NCI-H1930 (cell line): ENCODE measurements at places on chromosomes 6 and 20.

DNA sequence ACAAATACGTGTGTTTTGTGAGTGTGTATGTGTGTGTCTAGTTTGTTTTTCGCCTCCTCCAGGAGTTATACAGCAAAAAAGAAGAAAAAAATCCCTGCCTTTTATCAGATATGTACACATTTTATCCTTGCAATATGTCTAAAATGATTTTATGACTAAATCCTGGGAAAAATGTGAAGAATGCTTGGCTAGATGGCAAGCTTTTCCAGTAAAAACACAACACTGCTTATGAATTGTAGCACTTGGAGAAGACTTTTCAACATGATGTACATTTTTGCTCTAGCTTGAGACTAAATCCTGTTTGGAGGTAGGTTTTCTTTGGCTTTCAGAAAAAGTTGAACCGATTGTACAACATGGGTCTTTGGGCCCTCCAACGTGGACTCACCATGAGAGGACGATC, 160.2 kb downstream of the GMPR start:
- DNase-seq = no peak

GRCh38 chr6:101482606-101483005, 89.1 kb downstream of the GRIK2 start:
- no peak for DNase-seq

DNA sequence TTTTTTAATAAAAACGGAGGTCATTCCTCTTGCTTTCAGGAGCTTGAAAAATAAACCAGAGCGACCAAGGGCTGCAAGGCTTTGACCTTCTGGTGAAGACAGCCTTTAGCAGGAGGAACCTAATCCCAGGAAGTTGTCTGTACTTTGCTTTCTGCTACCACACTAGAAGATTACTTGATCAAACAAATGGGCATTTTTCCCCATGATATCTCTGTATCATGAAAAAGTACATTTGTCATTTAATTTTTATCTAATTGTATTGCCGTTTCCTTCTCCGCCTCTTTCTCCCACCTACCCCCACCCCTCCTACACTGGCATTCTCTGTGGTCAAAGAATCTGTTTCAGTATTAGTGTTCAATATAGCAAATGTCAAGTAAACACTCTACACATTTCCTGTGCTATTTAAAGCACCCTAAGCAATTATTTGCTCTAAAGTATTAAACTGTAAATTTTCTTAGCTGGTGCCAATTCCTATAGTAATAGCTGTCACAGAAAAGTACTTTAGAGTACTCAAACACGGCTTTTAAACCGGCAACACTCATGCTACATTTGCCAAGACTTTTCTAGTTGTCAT, 29.7 kb downstream of the ATXN1 start:
- no peak for DNase-seq

GRCh38 chr6:167569041-167569805, 244.3 kb downstream of the TTLL2 start:
- no peak for DNase-seq

DNA sequence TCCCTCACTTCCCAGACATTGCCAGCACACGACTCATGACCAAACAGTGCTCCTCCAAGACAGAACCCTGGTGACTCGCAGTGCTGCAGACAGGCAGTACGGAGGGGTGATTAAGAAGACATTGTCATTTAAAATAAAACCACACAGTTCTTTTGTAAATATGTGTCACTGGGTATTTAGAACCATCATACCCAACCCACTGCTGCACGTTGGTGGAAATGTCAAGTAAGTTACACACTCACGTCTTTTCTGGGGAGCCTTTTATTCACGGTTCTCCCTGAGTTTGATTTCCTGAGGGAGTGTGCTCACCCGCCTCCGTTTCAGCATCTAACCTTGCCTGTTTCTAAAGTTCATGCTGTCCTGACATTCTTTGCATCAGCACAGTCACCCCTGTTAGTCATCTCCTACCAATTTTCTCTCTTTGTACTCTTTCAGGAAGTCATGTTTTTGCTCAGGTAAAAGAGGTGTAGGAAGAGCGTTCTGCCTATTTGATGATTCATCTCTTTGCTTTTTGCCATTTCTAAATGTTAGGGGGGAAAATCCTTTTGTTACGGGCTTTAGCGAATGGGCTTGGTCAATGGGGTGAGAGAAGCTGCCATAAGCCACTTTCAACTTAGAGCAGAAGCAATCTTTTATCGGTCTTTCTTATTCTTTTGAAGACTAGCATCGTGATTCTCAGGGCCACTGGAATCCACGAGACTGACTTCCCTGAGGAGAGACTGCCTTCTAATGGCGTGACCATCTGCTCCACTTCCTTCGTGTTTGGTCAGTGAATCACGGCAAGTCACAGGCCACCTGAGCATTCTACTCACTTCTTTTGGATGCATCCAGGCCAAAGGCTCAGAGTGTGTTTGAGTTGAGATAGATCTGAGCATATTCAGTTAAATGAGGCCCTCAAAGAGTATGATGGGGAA, 512.8 kb upstream of the JARID2 start:
- DNase-seq = no peak

GRCh38 chr20:60171313-60171712, 213.1 kb downstream of the CDH26 start:
- no peak for DNase-seq

DNA sequence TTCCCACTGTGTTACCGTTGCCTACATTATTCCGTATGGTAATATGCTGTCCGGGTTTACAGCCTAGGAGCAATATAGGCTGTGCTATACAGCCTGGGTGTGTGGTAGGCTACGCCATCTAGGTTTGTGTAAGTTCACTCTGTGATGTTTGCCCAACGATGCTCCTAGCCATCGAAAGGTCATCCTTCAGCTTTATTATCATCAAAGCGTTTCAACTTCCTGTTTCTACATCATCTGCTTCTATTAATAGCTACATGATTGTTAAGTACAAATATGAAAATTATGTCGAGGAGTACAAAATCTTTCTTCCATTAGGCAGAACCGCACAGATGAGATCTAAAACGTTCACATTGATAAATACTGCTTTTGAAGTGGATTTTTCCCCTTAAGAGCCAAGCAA, 69.9 kb downstream of the PPP1R14C start:
- no peak for DNase-seq

DNA sequence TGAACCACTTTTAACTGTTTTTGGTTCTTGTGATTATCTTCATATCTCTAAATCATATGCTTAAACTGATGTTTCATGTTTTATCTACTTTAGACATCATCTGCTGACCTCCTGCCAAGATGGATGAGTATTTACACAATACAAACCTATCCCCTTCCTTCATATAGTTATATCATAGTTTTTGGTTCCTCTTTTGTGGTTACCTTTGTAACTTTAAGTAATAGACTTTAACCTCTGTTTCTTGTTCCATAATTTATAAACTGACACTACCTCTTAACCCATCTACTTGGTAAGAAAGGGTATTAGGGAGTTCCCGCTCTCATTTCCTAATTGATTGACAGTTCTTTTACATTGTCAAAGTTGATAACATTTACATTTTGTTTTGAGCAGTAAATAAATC, 11.9 kb downstream of the PCMT1 start:
- DNase-seq = no peak

DNA sequence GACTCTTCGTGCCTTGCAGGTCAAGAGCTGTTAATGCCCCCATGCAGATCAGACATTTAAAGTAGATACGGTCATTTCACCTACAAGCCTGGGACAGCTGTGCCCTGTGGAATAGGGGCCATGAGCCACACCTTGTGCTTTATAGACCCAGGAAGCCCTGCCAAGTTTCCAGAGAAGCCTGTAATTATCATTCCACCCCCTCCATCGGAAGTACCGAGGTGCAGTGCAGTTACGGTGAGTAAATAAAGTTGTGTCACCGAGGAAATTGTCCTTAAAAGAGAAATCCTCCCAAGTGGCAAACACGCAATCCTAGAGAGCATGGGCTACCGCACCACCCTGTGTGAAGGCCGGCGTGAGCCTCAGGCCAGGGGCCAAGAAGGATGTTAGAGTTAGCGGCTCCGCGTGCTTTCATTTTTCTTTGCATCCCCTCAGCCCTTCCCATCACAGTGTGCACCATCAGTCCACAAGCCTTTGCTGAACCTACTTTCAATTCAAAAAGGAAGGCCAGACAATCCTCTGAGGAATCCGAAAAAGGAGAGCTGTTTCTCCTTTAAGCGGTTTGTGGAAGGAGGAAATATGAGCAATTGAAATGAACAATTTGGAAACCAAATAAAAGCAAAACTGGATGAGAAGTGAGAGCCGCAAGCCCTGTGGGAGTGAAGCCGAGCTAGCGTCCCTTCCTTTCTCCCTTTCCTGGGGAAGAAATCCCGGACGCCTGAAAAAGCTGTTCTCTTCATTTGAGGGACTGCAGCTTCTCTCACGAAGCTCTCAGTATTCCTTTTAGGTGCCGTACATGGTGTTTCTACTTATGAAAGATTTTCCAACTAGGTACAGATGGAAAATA, 183.3 kb upstream of the PDE10A start:
- no peak for DNase-seq

- no peak for DNase-seq
Observed at GRCh38 chr6:1839361-1839760, 229.6 kb downstream of the FOXC1 start.

DNA sequence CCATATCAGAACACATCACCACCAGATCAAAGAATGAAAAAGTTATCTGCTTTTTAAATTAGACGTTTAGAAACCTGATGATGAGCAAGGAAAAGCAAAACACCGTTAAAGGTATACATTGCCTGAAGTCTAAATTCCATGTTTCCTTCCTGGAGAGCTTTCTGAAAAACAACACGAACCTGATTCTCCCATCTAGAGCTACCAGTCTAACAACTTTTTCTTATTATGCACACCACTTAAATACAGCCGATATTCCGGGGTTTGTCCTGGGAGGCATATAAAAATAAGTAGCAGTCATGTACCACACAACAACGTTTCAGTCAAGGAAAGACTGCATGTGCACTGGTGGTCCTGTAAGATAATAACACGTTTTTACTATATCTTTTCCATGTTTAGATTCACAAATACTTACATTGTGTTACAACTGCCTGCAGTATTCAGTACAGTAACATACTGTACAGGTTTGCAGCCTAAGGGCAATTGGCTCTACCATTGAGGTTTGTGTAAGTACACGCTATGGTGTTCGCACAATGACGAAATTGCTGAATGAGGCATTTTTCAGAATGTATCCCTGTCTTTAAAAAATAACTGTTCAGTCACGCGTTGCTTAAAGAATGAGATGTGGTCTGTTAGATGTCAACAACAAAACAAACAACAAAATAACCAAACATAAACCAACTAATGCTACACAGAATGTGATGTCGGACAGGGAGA, 19.1 kb upstream of the LYRM2 start:
- no peak for DNase-seq

DNA sequence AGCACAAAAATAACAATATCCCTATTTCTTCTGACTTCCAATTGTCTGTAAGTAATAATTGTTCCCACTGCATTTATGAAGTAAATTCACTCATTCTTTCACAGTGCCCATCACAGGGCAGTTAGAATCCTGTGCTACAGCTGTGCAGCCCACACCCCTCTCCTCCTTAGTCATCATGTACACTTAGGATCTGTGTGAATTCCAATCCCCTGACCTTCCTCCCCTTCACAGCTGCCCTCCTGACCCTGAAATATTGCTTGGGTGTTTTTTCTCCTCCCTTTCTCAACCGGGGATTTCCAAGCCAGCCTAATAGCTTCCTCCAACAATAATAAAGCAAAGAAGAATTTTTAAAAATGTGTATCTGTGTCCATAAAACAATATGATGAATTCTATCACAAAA, 91.5 kb upstream of the BEND6 start:
- no peak for DNase-seq

DNA sequence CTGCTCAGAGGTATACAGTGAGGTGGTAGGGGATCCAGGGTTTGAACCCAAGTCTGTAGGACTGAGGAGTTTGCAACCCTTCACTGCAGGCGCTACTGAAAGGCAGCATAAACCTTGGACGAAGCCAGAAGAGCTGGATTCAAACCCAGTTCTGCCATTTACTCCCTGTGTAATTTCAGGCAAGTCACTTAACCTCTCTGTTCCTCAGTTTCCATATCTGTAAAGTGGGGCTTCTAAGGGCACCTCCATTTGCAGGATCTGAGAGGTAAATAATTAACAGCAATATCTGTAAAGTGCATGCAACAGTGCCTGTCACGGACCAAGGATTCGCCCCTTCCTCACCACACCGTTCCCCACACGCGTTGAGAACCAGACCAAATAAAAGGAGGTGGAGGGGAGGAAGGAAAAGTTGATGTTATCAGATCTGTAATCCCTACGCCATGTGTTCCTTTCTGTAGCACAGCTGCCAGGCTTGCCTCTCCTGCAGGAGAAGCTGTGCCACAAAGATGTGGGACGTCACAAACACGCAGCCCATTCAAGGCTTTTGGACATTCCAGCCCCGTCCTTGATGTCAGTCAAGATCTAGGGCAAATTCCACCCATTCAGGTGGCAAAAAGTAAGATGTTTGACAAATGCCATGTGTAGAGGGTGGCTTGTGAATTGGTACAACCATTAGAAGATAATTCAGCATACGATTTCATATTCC, 9.8 kb downstream of the RIPOR3 start:
- DNase-seq = no peak

- DNase-seq = no peak
Observed at GRCh38 chr6:127053875-127054235, 64.6 kb upstream of the RSPO3 start.

DNA sequence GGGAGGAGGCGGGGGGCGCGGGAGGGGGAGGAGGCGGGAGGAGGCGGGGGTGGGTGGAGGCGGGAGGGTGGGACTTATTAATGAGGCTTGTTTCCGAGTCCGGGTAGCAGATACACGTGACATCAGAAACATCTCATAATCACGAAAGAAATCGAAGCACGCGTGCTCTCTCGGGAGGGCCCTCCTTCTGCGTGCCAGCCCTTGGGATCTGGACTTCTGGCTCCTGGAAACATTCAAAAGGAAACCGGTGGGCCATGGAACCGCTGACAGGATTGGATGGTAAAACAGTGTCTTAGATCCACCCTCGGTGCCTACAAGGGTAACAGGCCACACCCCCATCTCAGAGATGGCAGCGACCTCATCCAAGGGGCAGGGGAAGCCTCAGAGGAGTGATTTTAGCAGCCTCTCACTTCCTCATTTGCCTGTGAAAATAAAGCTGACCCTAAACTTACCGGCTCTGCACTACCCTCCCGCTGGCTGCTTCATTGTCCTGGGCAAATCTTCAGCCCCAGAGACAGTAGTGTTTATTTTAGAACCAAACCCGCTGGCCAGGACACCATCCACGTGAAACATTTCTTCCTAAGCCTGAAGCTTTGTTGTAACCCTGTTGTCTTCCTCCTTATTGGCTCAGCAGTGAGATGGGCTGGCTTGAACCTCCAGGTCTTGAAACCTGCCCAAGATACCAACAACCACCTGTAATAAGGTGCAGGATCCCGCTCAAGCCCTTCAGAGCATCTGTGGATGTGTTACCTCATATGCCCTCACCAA, 97.5 kb downstream of the PSMG4 start:
- DNase-seq = peak; percentile 44

GRCh38 chr6:16511040-16511660, 250.1 kb downstream of the ATXN1 start:
- peak; percentile 4 for DNase-seq

DNA sequence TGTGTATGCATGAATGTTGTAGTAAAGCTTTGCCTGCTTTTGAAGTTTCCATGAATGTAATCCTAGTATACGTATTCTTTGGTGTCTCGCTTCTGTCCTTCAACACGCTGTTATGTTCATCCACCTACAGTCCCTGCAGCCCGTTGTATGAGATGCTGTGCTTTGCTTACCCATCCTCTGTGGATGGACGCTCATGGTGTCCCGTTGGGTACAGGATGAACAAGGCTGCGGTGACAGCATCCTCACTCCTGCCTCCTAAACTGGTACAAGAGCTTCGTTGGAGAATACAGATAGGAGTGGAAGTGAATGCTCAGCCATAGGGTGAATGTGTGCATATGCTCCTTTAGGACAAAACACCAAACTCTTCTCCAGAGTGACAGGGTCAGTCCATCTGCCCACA, 366.2 kb downstream of the ZFAND3 start:
- DNase-seq = no peak

GRCh38 chr20:62336329-62336728, 30.8 kb downstream of the LAMA5 start:
- no peak for DNase-seq
